ENCODE measurements at places on chromosomes 3 and 15.

DNA sequence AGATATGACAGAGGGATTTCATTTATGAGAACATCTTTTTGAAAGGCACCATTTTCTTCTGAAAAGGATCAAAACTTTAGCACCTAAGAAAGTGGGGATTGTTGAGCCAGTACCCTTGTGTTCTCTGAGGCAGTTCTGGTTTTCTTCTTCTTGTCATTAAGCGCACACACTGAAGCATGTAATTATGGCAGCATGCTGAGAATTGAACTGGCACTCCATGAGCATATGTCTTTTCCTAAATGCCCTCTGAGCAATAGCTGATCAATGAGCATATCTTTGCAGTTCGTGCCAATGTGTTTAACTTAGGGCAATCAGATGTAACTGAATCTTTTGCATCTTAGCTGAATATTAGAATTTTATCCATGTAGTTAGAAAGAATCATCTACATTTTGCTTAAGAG lies 53.9 kb upstream of the VGLL3 start:
- no peak for DNase-seq

DNA sequence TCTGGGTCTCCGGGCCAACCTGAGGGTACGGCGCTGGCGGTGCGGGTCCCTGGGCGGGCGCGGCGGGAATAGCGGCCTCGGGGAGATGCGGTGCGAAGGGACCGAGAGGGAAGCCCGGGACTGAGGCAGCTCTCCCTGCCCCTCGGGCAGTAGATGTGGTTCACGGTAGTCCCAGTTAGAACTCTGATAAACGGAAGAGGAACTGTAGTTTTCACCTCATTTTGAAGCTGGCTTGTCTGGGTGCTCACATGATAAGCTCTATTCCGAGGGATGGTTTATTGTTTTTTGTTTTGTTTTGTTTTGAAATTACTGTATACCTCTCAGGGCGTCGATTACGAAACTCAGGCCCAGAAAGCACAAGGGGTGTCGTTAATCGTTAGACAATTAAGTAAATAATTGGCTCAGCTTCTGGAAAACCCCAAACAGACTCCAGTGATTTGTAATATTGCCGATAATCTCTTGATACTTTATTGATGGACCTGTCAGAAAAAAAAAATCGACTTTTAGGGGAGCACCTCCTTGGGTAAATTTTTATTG lies 413 bp downstream of the NUSAP1 start:
- DNase-seq: no peak

- no peak for DNase-seq
Measured at GRCh38 chr15:38743147-38743546, 178.5 kb upstream of the RASGRP1 start.

DNA sequence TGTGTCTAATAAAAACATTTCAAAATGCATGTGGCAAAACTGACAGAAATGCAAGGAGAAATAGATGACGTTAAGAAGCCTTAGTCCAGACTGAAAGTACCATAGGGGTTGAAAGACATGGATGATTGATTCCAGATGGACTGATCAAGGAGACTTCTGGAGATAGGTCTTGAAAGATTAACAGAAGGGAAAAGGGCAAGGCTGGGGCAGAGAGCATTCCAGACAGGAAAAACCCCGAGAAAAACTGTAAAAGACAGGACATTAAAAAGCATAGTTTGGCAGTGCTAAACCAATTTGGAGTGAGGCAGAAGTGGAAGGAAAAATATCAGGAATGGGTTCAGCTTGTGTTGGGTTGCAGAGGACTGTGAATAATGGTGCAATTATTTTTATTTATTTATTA lies 375.2 kb upstream of the SGO1 start:
- DNase-seq: no peak

- DNase-seq: no peak
Measured at GRCh38 chr3:134251731-134252391, 1.2 kb upstream of the RYK start.

GRCh38 chr3:8001712-8002111 lies 499.9 kb upstream of the LMCD1 start:
- no peak for DNase-seq

- DNase-seq: peak; percentile 71
Measured at GRCh38 chr3:45567730-45568172, 26.8 kb upstream of the LIMD1 start.

GRCh38 chr3:150428562-150428961 lies 20.5 kb downstream of the TSC22D2 start:
- DNase-seq: no peak

- no peak for DNase-seq
Measured at GRCh38 chr15:63061975-63062374, 19.4 kb downstream of the TPM1 start.

- DNase-seq: peak; percentile 28
Measured at GRCh38 chr15:41513506-41514227, at the start of gene LTK. Gene LTK, minus strand, starts transcription at chr15:41513827. Its CDS starts 118 bp downstream, at chr15:41513709.
